CD4-positive, CD25-positive, alpha-beta regulatory T cell (primary cell): ENCODE measurements at places on chromosomes 6 and 20.
A peak's percentile ranks its signal among the peaks of the same experiment; 100 is the strongest.

- no peak for DNase-seq
Measured at GRCh38 chr20:22700367-22700766, 116.0 kb upstream of the FOXA2 start.

DNA sequence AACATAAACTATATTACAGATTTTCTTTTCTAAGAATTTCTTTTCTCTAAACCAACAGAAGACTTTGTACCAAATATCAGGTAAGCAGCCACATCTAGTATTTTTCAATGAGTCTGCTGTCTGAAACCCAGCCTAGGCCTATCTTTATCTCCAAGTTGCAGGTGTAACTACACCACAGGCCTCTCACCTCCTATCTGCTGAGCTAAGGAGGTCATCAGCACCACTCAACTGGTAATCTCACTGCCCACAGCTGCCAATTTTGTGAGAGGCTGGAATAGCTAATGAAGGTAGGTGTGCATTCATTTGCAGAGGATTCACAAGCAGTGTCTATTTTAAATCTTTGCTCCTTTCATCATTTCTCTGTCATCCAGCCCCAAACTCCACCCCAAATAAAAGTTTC is 584.8 kb downstream of the HDGFL1 start:
- no peak for DNase-seq

GRCh38 chr6:16683641-16684194 is 77.5 kb downstream of the ATXN1 start:
- no peak for DNase-seq

DNA sequence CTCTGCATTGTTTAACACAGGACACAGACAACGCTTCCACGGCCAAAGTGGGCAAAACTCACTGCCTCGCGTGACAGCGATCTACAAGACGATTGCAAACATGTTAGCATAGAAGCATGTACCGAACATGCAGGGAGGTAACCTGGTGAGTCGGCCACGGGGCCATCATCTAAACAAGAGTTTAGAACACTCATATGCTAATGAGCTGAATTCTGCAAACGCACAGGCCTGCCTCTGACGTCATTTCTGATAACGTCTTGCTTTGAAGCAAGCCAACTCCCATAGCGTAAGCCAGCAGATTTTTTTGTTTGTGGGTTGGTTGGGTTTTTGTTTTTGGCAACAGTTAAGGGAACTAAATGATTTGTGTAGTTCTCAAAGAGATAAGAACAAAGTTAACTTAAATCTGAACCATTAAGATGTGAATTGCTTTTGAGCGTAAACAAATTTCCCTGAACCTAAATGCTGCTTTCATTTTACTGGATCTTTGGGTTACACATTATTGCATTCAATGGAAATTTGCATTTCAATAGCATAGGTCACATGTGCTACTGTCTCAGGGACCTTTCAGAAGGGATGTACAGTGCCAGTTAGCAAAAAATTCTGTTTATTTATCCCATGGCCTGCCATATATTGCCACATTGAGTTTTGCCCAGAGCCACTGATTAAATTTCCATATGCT is 184.5 kb upstream of the PDE10A start:
- no peak for DNase-seq

- no peak for DNase-seq
Measured at GRCh38 chr6:141996823-141997222, 135.9 kb upstream of the GJE1 start.

DNA sequence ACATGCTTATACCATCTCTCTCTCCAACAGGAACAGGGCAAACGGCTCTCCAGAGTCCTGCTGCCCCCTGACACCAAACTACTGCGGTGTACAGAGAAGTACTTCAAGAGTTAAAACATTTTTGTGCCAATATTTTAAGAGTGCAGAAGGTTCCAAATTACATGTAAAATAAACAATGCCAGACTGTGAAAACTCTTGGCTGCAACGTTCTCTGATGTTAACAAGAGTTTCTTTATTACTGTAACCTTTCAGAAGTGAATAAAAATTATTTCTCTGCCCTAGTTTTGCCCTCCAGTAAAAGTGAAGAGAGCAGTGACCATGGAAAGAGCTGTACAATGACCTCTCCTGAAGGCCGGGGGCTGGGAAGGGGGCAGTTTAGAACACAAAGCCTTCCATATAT is 41.4 kb upstream of the FAM83C start:
- no peak for DNase-seq

DNA sequence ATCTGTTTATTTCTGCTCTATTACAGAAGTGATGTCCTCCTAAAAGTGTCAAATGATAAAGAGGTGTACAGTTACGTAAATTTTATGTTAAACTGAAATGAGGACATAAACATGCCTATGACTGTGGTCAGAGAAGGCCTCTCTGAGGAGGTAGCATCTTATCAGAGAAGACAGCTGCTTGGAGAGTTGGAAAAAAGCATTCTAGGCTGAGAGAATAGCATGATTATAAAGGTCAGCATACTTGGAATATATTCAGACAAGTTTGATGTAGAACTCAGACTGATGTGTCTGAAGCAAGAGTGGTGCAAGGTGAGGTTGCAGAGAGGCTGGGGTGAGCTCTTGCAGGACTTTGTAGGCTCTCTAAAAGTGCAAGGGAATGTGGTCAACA is 3.1 kb upstream of the PCNA start:
- DNase-seq, result no peak

DNA sequence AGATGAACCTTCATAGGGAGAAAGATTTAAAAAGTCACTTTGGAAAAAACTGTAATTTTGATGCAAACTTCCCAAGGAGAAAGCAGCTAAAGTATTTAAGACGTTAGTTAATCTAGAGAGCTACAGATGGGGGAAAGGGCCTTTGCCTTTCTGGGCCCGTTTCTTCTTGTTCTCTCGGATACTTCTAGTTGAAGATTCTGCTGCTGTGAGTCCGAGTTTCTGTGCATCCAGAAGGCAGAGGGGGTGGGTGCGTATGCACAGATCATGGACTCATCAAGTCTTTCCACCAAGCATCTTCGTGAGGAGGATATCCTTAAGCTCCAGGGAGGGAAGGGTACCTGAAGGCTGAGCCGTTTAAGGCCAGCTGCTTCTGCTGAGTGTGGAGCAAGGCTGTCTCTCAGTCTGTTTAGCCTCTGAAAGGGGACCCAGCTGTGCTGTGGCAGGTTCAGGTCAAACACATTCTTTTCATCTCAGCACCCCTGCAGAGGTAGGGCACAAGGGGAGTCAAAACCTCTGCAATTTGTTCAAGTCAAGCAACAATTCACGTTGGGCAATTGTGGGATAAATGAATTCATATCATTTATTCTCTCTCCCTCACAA is 4.3 kb downstream of the LAMP5 start:
- no peak for DNase-seq

GRCh38 chr20:36344517-36345132 is 38.5 kb downstream of the DLGAP4 start:
- DNase-seq, result peak; percentile 4

DNA sequence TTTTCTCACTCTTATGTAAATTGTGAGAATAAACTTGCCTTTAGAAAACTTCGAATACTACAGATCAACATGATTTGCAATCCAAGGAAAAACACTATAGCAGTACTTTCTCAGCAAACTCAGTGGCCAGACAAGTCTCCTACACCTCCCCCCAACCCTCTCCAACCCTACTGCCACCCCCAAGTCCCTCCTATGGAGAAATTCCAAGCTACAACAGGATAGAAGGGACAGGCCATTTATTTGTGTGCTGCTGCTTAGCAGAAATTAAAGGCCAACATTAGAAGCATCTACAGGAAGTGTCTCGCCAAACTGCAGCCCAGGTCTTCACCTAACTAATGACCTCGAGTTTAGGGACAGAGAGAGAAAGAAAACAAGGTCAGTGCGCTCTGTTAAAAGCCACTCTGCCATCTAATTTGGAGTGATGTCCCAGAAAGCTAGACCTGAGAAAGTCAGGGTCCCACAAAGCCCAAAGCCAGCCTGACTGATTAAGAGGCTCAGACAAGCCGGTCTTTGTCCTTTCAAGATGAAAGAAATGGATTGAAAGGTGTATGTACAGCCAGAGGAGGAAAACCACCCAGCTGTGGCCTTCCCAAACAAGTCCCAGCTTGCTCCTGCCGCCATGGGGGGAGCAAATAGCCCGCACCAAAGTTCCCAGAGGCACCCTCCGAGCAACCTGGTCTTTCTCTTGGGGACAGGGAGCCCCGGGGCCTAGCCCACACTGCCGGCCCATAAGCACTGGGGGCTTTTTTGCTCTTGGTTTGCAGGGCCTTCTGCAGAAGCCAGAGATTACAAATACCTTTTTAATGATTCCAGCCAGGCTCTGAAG is 3.4 kb downstream of the BMP7 start:
- no peak for DNase-seq

DNA sequence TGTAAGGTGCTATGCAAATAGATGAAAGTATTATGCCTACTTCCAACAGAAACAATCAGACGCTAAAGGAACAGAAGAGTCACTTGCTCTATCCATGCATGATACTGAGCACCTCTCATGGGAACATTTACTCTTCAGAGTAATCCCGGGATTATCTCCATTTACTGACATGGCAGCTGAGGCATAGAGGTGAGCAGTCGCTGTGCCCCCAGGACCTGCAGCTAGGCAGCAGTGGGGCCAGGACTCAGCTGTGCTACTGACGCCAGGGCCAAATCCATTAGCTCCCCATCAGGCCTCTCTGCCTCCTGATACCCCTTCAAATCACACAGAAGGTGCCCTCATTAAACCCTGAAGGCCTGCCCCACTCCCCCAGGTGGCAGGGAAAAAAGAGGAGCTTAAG is 51.9 kb downstream of the TRAM2 start:
- DNase-seq, result no peak

GRCh38 chr6:154187203-154187602 is 148.2 kb downstream of the OPRM1 start:
- no peak for DNase-seq

GRCh38 chr6:143784316-143784715 is 58.8 kb upstream of the LTV1 start:
- DNase-seq, result no peak

- DNase-seq, result no peak
Measured at GRCh38 chr6:37731888-37732287, 34.2 kb upstream of the MDGA1 start.

DNA sequence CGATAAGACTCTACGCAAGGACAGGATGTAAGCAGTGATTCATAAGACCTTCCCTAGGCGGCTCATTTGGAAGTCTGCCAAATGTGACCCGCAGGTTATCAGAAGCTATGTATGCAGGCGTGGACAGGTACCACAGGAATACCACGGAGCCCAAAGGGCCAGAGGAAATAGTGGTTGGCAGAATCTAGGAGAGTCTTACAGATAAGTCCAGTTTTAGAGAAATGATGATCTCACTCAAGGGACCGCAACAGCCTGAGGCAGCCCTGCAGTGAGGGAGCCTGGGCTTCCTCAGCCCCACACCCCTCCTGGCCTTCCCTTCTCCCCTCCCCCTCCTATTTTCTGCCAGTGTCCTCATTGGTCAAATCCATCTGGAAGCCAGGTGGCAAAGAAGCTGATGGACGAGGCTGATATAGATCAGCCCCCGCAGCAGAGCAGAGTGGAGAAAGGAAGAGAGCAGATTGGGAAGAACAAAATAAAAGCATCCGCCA is 110.6 kb downstream of the FNDC1 start:
- DNase-seq, result no peak

DNA sequence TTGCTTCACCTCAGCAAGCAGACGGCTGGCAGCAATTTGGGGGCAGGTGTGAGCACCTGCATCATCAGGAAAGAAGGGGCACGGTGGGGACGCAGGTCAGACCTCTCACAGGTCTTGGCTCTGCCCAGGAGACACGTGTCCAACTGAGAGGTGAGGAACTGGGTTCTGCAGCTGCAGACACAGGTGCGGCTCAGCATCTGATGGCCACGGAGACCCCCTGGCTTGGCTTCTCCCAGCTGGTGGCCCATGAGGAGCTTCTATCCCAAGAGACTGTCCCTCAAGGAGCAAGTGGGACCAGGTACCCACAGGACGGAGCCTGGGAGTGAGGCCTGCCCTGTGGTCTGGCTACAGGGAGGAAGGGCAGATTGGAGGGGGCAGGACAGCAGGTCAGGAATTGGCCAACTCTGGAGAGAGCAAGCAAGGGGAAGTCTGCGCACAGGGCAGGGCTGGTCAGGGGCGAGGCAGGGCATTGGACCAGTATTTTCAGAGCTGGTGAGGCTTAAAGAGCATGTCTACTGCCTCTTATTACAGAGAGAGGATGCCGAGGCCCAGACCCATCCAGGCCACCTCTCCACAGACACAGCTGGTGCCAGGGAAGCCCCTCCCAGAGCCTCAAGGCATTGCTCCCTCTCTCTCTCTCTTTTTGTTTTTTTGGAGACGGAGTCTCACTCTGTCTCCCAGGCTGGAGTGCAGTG is 4.2 kb downstream of the STMN3 start:
- no peak for DNase-seq

- DNase-seq, result no peak
Measured at GRCh38 chr20:55353206-55353605, 652.1 kb downstream of the CBLN4 start.

- DNase-seq, result no peak
Measured at GRCh38 chr6:31227143-31227542, 44.7 kb downstream of the HLA-C start.
